ENCODE measurements at places on chromosomes 2 and 18.

GRCh38 chr18:62321201-62321600 lies 3.9 kb upstream of the TNFRSF11A start:
- DNase-seq = no peak

DNA sequence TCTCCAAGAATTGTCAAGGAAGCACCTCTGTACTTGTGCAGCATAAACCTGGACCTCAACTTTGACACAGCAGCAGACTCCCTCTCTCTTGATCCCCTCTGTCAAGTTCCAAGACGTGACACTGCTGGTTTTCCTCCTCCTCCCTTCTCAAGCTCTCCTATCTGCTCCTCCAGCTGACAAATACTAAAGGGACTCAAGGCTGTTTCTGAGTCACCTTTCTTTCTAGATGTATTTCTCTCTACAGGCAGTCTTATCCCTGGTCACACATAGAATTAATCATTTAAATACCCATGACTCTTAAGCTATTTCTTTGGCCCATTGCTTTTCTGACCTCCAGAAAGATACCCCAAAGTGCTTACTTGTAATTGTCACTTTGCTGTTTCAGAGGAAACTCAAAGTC lies 53.5 kb downstream of the SEPTIN10 start:
- DNase-seq = no peak

GRCh38 chr2:37653805-37654378 lies 17.6 kb downstream of the CDC42EP3 start:
- DNase-seq = peak; percentile 85

DNA sequence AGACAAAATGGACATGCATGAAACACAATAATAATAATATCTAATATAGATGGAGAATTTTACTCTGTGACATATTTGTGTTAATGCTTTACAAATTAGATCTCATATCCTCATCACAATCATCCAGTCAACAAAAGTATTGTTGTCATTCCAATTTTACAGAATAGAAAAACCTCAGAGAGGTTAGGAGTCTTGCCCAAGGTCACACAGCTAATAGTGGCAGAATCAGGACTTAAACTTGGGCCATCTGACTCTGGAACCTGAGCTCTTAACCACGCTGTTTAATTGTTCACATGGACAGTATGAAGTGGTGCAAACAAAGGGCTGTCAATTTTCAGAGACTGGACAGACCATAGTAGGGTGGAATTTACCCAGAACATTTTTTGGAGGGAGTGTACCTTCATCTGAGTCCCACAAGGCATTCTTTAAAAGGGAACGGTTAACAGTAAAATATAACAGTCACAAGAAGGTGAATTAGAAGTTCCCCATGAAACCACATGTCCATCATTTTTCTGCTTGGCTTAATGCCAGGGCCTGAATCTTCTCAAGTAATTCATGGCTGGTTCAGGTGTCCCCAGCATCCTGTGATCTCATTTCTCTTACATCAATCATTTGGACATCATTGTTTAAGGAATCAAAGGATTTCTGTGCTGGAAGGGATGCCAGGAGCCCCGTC lies 35.4 kb upstream of the CCDC93 start:
- DNase-seq = no peak

GRCh38 chr2:207928079-207928478 lies 97.2 kb downstream of the PLEKHM3 start:
- no peak for DNase-seq
